Glutamatergic neuron (in vitro differentiated cells): ENCODE measurements at places on chromosomes 16 and 17. TPM values are rescaled to one million over a fixed set of nuclear protein-coding genes. Genes with fewer than 3 reads are reported as not detected.

GRCh38 chr16:87855852-87856715 lies 13.2 kb downstream of the SLC7A5 start:
- DNase-seq: peak; percentile 69

CBX2 gene
- 78.8 TPM for total RNA-seq

RNU2-1 gene
- total RNA-seq: 9,258 TPM

GRCh38 chr16:83420206-83420760 lies 387.5 kb upstream of the HSBP1 start:
- no peak for DNase-seq

CCR7 gene
- not detected for total RNA-seq

DNA sequence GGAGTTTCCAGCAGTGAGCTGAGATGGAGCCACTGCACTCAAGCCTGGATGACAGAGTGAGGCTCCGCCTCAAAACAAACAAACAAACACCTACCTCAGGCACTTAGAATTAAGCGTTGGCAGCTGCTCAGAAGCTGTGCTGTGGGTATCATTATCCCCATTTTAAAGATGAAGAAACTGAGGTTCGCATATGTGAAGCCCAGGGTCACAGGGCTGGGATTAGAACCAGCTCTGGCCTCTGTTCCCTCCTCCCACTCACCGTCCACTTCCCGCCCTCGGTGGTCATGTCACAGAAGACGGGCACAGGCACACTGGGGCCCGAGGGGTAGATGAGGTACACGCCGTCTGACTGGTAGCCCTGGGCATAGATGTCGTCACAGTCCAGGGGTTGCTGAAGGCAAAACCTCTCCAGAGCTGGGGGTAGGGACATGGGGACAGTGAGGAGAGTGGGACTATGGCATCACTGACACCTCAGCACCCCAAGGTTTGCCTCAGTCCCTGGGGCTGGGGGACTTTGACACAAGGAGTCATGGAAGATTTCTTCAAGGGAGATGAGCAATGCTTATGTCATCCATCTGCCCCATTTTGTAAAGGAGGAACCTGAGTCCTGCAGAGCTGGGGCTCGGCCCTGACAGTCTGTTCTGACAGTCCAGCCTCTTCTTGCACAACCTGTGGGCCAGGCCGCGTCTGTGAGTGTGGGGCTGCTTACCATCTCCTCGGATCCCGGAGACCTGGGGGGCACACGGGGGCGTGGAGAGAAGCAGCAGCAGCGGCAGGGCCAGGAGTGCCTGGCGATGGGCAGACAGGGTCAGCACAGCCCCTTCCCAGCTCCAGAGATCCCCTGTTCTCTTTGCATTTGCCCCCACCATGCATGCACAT lies 700 bp downstream of the MFAP4 start:
- DNase-seq: peak; percentile 44

NPIPA2 gene
- total RNA-seq: 21.2 TPM

GRCh38 chr17:75888484-75888883 lies 8.3 kb downstream of the TRIM65 start:
- no peak for DNase-seq

- no peak for DNase-seq
Measured at GRCh38 chr16:80580109-80580832, 39.5 kb downstream of the DYNLRB2 start.

DNA sequence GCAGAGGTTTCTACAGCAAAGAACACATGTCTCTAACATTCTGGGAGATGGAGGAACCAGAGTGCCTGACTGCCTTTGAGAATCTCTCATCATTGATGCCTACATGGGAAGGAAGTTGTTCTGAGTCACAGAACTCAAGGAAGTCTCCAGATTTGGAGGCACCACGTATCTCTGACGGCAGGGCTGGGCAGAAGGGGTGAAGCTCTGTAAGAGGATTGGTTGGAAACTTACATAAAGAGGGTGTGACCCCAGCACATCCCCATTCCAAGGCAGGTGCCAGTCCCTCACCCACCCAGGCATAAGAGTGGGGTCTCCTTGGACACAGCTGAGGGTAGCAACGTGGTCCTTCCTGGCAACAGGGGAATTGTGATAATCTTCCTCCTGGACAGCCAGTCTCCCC lies 17.4 kb downstream of the TNFRSF13B start:
- DNase-seq: no peak

DNA sequence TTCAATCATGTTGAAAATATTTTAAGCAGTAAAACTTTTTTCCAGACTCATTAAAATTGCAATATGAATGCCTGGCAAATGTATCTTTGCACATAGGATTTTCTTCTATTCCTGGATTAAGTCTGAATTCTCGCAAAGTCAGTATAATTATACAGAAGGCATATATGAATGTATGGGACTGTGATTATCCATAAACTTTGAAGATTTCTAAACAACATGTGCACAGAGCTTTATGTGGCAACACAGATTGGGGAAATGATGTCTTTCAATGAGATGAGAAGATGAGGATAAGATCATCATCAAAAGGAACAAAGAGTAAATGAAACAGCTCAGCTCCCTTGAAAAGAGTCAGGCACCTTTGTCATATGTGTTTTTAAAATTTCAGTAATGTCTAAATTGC lies 635.3 kb downstream of the CDH11 start:
- DNase-seq: no peak

DNA sequence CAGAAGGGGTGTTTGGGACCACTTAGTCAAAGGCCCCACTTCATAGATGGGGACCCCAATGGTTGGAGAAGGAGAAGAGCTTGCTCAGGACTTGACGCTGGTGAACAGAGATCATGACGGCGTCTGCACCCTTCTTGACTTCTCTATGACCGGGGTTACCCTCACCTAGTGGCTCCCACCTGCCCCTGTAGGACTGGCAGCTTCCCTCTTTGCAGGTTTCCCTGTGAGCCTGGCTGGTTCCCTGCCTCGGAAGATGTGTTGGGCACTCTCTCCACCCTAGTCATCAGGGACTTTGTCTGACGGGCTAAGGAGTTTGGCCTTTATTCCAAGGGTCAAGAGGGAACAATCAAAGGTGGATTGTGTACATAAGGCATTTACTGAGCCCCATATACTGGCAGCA lies 22.7 kb downstream of the TBX4 start:
- no peak for DNase-seq

DNA sequence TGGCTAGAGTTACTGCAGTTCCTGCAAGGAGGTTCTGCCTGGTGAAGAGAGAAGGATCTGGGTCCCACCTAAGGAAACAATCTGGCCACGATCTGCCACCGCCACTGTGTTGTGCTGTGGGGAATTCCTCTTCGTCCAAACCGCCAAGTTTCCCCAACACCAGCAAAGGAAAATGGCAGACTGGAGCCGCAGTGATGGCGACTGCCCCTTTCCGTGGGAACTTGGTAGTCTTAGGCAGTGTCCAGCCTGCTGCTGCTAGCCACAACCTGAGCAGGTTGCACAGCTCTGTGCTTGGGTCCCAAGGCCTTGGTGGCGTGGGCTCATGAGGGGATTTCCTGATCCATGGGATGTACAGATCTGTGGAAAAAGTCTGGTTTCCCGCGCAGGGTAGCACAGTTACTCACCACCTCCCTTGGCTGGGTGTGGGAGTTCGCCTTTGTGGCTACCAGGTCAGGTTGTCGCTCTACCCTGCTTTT lies 28.6 kb downstream of the NFATC3 start:
- no peak for DNase-seq

- no peak for DNase-seq
Measured at GRCh38 chr16:82630219-82630618, 3.5 kb downstream of the CDH13 start.

SHISA9 gene
- 96.6 TPM for total RNA-seq

DNA sequence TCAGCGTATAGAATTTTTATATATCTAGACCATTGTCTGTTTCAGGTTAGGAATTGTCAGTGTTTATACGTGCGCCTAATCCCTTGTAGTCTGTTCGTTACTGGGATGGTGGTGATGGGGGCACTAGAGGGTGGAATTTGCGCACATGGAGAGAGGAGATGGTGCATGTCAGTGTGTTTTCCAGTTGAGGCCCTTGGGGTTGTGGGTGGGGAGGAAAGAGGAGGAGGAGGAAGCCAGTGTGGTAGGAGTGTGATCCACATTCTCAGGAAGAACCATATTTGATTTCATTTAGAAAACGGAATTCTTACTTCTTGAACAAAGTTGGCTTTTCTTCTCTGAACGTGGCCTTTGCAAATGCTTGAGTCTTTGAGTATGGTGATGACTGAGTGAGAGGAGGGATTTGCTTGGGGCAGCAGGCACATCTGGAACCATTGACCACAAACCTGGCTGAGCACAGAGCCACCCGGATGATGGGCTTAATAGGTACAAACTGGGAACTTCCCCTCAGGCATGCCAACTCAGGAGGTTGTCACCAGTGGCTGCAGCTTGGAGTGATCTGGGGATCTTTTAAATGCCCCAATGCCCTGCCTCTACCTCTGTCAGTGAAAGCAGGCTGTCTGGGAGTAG lies 98.9 kb downstream of the PRKCB start:
- no peak for DNase-seq

BAHCC1 gene
- total RNA-seq: 111 TPM

TMEM94 gene
- total RNA-seq: 117 TPM

GRCh38 chr17:17042851-17043460 lies 699 bp downstream of the MPRIP start:
- peak; percentile 30 for DNase-seq

GRCh38 chr16:81601601-81602255 lies 157.1 kb downstream of the CMIP start:
- DNase-seq: no peak
